ENCODE measurements at places on chromosomes 6 and 20.

GRCh38 chr6:76382201-76382600 lies 309.7 kb upstream of the IMPG1 start:
- DNase-seq, result no peak

DNA sequence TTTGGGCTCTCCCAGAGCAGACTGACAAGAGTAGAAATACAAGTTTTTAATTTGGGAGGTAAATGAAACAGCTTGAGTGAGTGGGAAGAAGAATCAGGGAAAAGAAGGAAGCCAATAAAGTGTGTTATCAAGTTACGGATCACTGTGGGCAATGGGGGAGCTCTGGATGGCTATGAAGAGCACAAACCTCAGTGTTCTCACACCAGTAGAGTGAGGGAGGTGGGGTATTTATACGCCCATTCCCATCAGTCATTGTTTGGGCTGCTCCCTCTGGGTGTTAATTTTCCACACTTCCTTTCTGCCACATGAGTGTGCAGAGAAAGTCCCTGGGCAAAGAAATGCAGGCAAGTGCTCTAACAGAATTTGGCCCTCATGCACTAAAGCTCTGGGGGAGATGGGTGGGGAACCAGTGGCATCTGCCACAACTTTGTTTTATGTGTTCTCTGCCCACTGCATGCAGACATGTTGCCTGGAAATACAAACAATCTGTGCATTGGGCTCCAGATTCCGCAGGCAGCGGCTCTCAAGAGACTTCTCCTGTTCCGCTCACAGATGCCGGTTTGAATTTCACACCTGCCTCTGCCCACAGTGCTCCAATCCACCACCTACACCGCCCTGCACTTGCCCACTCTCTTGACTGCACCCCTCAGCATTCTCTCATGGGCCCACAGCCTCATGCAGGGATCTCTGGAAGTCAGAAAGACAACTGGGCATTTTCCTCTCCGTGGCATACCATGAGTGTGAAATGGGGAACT lies 211.1 kb upstream of the RNF24 start:
- no peak for DNase-seq

GRCh38 chr6:119347466-119348095 lies 2.0 kb downstream of the MAN1A1 start:
- no peak for DNase-seq

- DNase-seq, result no peak
Measured at GRCh38 chr6:159969204-159969912, 476 bp downstream of the IGF2R start.

- no peak for DNase-seq
Measured at GRCh38 chr6:100262086-100262485, 202.6 kb downstream of the SIM1 start.

- no peak for DNase-seq
Measured at GRCh38 chr6:109083657-109084056, 11.0 kb downstream of the SESN1 start.

GRCh38 chr6:158596861-158597260 lies 37.0 kb downstream of the TMEM181 start:
- no peak for DNase-seq

GRCh38 chr20:3655131-3655405 lies 8.1 kb downstream of the GFRA4 start:
- no peak for DNase-seq

- DNase-seq, result no peak
Measured at GRCh38 chr6:156167625-156168071, 609.5 kb upstream of the ARID1B start.

Measured in substantia nigra (tissue), 51 donors.